ENCODE measurements at places on chromosomes 1 and 21.

GRCh38 chr1:6003568-6004411, 11.6 kb upstream of the NPHP4 start:
- H3K27me3 ChIP-seq = no peaks in the 10 kb centered on the region
- H3K27ac ChIP-seq = no peak overlapping the region
- no peak for DNase-seq
- no peaks in the 10 kb centered on the region for H3K36me3 ChIP-seq
- no peaks in the 10 kb centered on the region for H3K4me1 ChIP-seq
- no peak overlapping the region for H3K4me3 ChIP-seq

- H3K27ac ChIP-seq = peak overlapping the region; percentile 64
- H3K4me1 ChIP-seq = peaks cover 3% of the 10 kb centered on the region
- DNase-seq = no peak
Measured at GRCh38 chr1:1318777-1319645, 5.4 kb downstream of the INTS11 start.

DNA sequence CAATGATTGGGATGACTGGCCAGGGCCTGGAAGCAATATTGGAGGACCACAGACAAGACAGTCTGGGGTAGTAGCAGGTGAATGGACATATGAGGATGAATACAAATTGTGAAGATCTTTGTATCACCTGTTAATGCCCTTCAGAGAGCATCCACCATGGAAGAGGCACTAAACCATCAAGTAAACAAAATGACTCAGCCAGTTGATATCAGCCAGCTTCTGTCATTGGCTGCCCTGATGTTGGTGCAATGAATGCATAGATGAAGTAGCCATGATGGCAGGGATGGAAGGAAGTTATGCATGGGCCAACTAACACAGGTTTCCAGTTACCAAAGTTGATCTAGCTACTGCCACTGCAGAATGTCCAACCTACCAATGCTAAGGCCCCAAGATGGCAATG, 16.1 kb upstream of the ERI3 start:
- H3K36me3 ChIP-seq = no peaks in the 10 kb centered on the region
- H3K4me1 ChIP-seq = no peaks in the 10 kb centered on the region
- H3K27ac ChIP-seq = no peak overlapping the region
- no peak overlapping the region for H3K4me3 ChIP-seq
- DNase-seq = no peak

GRCh38 chr1:60833173-60833572, 249.2 kb upstream of the NFIA start:
- H3K4me1 ChIP-seq = no peaks in the 10 kb centered on the region
- H3K36me3 ChIP-seq = no peaks in the 10 kb centered on the region
- H3K4me3 ChIP-seq = no peak overlapping the region
- H3K27ac ChIP-seq = no peak overlapping the region
- no peak for DNase-seq

DNA sequence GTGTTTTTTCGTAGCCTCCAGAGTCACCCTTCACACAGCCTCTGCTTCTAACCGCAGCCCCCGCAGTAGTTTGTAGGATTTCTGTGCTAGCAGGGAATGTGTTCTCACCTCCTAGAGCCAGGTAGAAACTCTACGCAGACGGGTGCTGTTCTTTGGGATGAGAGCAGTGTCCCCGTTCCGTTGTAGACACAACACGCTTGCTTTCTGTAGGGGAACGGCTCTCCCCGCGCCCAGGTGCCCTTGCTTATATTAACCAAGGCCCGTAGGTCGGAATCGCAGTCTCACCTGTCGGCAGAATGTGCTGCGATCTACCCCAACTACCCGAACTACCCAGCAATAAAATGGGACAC, 111.8 kb upstream of the NBPF11 start:
- peak overlapping the region; percentile 74 for H3K4me3 ChIP-seq
- no peaks in the 10 kb centered on the region for H3K4me1 ChIP-seq
- H3K27ac ChIP-seq = no peak overlapping the region

- no peaks in the 10 kb centered on the region for H3K4me1 ChIP-seq
- H3K27me3 ChIP-seq = no peaks in the 10 kb centered on the region
- DNase-seq = no peak
Measured at GRCh38 chr1:162172311-162173102, 103.0 kb downstream of the NOS1AP start.

DNA sequence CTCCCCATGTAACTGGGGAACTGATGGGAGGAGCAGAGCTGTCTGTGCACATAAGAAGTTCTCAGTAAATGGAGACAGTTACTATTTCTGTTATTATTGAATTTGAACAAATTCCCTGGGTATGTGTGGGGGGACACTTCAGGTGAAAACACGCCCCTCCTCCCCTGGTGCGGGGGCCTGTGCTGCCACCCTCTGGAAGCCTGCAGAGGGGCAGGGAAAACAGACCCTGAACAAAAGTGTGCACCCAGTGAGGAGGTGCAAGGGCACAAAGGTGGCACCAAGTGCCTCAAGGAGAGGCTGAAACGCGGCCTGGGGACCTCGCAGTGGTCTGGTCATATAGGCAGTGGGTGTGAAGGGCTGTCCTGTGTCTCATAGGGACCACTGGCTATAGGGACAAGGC, 18.2 kb upstream of the NADK start:
- no peak for DNase-seq
- no peak overlapping the region for H3K27ac ChIP-seq
- H3K27me3 ChIP-seq = no peaks in the 10 kb centered on the region
- H3K4me3 ChIP-seq = no peak overlapping the region

DNA sequence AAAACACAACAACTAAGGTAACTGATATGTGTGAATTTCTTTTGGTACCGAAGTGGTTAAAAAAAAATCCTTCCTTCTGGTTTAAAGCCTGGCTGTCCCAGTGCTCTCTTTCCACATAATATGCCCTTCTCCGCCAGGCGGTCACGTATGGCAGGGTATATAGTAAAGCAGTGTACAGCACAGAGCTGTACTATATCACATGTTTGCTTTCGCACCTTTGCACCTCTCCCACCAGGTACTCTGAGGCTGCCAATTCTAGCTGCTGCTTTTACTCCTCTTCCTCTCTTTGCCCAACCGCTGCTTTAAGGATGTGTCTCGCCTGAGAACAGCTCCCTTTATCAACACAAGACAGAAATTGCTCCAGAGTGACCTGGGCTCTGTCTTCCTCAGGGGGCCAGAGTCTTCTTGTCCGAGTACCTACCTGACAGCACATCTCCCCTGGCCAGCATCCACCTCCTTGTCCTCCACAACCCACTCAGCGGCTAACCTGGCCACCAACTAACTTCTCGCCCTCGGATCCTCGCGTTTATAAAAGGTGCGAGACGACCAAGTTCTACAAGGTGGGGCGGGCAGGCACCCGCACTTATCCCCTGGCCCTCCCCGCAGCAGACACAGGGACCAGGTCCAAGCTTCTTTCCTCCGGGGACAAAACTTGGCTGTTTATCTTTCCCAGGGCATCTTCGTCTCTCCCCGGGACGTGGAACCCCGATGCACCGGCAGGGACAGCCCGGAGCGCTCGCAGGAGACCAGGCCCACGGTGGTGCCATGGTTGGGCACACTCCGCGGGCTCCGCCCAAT, 1.6 kb downstream of the COLGALT2 start:
- DNase-seq = no peak
- H3K4me1 ChIP-seq = no peaks in the 10 kb centered on the region
- no peaks in the 10 kb centered on the region for H3K36me3 ChIP-seq

DNA sequence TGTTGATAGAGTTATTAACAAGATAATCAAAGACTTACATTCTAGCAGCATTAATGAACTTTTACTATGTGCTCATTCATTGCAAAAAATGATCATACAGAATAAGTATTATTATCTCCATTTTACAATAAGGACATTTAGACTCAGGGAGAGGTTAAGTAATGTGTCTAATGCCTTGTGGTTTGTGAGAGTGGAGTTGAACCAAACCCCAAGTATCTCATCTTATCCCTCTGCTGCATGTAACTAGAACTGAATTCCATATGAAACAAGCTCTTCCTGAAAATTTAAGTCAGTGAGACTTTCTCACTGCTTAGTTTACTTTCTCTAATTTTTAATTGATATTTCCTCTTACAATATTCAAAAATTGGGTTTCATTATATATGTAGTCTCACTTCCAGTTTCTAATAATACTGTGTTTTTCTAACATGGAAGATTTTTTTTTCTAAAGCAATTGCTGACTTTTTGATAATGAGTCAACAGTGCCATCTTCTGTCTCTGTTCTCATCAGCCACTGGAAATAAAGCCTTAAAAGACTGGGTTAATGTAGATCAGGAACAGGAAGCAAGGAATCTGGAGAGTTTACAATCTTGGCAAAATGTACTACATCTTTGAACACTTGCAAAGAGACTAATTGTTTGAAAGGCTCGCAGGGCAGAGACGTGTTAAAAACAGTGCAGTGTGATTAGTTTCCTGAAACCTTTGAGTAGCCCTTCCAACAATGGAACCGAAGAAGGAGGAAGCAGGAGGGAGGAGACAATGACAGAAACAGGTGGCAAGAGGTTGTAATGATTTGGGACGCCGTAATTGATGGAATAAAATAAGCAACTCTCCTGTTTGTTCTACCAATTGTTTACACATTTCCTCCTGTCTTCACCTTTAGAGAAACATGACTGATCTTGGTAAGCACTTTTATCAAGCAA, 567.6 kb downstream of the MRPL39 start:
- H3K27ac ChIP-seq = no peak overlapping the region
- no peaks in the 10 kb centered on the region for H3K36me3 ChIP-seq
- no peaks in the 10 kb centered on the region for H3K27me3 ChIP-seq
- no peak overlapping the region for H3K4me3 ChIP-seq

DNA sequence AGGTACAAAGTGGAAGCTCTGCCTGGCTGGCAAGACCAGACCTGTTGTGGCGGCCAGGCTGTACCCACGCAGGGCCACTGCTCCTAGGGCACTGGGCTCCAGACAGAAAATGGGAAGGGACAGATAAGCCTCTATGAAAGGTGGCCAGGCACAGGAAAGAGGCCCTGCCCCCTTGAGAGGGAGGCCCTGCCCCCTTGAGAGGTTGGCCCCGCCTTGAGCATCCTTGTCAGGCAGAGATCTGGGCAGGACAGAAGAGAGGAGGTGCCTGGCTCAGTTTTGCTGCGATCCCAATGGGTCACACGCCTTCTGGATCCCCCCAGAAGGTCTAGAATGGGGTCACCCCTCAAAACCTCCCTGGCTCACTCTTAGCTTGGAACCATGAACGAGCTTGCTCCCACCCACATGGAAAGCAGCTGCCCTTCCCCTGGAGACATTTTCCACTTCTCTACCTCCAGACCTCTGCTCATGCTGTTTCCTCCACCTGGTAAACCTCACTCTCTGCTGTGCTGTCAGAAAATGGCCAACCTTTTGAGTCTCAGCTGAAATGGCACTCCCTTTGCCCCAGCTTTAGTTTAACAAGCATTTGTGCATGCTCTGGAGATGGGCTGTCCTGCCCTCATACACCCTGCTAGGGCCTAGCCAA, 17.5 kb upstream of the ECE1 start:
- H3K36me3 ChIP-seq = no peaks in the 10 kb centered on the region
- H3K4me3 ChIP-seq = no peak overlapping the region
- DNase-seq = no peak
- H3K4me1 ChIP-seq = peaks cover 51% of the 10 kb centered on the region

DNA sequence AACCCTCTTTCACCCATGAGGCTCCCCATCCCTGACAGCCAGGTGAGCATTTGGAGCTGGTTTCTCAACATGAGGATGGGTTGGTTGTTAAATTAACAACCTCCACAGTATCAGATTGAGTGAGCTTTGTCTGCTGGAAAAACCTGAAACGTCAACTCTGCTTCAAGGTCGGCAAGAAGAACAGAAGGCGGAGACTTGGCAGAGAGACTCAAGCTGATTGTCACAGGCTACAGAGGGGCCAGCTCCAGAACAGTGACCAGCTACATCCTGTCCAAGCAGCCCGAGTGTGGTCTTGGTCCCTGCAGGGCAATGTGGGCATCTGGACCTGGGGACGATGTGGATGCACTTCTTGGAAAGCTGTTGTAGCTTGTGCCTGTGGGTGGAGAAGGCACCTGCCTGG, 36.6 kb upstream of the TMEM51 start:
- H3K4me3 ChIP-seq = no peak overlapping the region
- H3K27ac ChIP-seq = no peak overlapping the region
- H3K36me3 ChIP-seq = no peaks in the 10 kb centered on the region
- no peaks in the 10 kb centered on the region for H3K27me3 ChIP-seq
- no peaks in the 10 kb centered on the region for H3K4me1 ChIP-seq
- DNase-seq = no peak

- no peak overlapping the region for H3K27ac ChIP-seq
- H3K27me3 ChIP-seq = no peaks in the 10 kb centered on the region
- DNase-seq = no peak
Measured at GRCh38 chr1:1092149-1092855, 18.2 kb upstream of the RNF223 start.

DNA sequence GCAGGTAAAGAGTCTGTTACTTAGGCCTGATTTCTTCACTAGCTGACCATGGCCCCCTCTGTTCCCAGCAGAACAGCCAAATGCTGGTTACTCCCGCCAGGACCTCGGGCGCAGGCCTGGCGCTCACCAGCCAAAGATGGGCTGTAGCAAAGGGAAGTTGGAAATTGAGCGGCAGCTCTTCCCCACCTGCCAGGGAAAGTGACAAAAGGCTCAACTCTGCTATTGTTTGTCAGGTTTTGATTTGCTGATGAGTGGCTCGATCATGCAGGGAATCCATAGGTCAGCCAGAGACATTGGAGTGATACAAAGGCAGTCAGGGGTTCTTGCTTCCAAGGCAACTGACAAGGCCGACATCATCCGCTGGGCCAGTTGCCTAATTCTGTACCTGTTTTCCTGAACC, 120.1 kb downstream of the ASTN1 start:
- no peaks in the 10 kb centered on the region for H3K4me1 ChIP-seq
- no peaks in the 10 kb centered on the region for H3K27me3 ChIP-seq

GRCh38 chr21:39737376-39738000, 7.5 kb upstream of the IGSF5 start:
- no peaks in the 10 kb centered on the region for H3K4me1 ChIP-seq
- H3K27ac ChIP-seq = no peak overlapping the region
- no peaks in the 10 kb centered on the region for H3K36me3 ChIP-seq
- H3K27me3 ChIP-seq = no peaks in the 10 kb centered on the region
- H3K4me3 ChIP-seq = no peak overlapping the region

DNA sequence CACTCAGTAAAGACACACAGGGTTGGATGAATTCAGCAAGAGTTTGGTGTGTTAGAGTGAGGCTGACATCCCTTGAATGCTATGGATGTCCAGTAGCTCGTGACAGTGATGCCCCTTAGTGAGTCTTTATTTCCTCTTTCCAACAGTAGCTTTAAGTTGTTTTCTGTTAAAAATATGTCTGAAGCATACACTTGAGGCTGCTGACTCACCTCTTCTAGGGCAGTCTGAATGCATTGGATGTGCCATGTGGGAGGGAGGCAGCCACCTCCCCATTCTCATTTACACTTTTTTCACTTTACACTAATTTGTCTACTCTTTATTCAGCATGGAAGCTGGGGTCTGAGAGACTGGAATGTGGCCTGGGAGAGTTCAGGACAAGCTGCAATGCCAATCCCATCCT, 17.6 kb downstream of the NOS1AP start:
- no peak overlapping the region for H3K27ac ChIP-seq
- no peak for DNase-seq
- H3K27me3 ChIP-seq = no peaks in the 10 kb centered on the region
- H3K4me1 ChIP-seq = no peaks in the 10 kb centered on the region
